ENCODE measurements at places on chromosomes 4 and X. TPM values are rescaled to one million over a fixed set of nuclear protein-coding genes. Genes with fewer than 3 reads are reported as not detected.

The GPR78 gene
- not detected for polyA plus RNA-seq

The TDO2 gene
- polyA plus RNA-seq = not detected

The IL21 gene
- not detected for polyA plus RNA-seq

The MAGIX gene
- 0.96 TPM for polyA plus RNA-seq

The TACR3 gene
- polyA plus RNA-seq = not detected

The DMD gene
- polyA plus RNA-seq = 2.3 TPM

The UNC5C gene
- polyA plus RNA-seq = not detected

The RTL9 gene
- not detected for polyA plus RNA-seq

The NRK gene
- polyA plus RNA-seq = not detected

The CENPI gene
- polyA plus RNA-seq = 0.50 TPM

The RHOXF2B gene
- polyA plus RNA-seq = not detected

The MTMR8 gene
- 3.5 TPM for polyA plus RNA-seq

The ADH7 gene
- not detected for polyA plus RNA-seq

The GYPE gene
- 13.0 TPM for polyA plus RNA-seq

DNA sequence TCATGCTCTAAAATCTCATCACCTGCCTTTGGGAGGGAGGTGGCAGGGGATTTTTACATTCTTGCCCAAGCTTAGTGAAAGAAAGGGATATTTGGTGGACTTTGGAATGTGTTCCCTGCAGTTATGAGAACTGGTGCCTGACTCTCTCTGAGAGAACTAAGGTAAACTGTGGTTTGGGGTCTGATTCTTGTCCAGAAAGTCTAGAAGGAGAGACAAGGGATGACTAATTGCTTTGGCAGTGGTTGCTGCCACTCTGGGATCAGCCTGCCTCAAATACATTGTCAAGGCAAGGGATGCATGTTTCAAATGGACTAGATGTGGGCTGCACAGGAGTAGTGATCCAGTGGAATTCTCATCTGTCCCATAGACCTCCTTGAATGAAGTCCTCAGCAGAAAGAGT lies 115.2 kb downstream of the DDIT4L start:
- H3K4me1 ChIP-seq = no peaks in the 10 kb centered on the region
- no peak overlapping the region for H3K27ac ChIP-seq
- peaks cover 33% of the 10 kb centered on the region for H3K27me3 ChIP-seq
- no peak for DNase-seq
- H3K36me3 ChIP-seq = no peaks in the 10 kb centered on the region

DNA sequence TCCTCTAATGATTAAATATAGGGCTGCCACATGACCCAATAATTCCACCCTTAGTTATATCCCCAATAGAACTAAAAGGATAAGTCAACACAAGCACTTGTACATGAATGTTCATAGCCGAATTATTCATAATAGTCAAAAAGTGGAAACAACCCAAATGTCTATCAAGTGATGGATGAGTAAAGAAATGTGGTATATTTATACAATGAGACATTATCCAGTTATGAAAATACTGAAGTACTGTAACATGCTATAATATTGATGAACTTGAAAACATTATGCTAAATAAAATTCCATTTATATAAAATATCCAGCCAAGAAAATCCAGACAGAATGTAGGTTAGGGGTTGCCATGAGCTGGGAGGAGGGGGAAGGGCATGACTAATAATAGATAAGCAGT lies 436.7 kb upstream of the AADAT start:
- no peak for DNase-seq
- H3K36me3 ChIP-seq = no peaks in the 10 kb centered on the region
- H3K4me1 ChIP-seq = no peaks in the 10 kb centered on the region
- H3K4me3 ChIP-seq = no peak overlapping the region
- no peak overlapping the region for H3K27ac ChIP-seq
- no peaks in the 10 kb centered on the region for H3K27me3 ChIP-seq

GRCh38 chr4:61619528-61619927 lies 419.4 kb downstream of the ADGRL3 start:
- H3K36me3 ChIP-seq = no peaks in the 10 kb centered on the region
- no peak overlapping the region for H3K27ac ChIP-seq
- no peaks in the 10 kb centered on the region for H3K27me3 ChIP-seq
- no peak overlapping the region for H3K4me3 ChIP-seq

GRCh38 chrX:72121383-72121782 lies 10.3 kb downstream of the RTL5 start:
- peak overlapping the region; percentile 36 for H3K4me3 ChIP-seq
- H3K4me1 ChIP-seq = peaks cover 30% of the 10 kb centered on the region
- H3K27ac ChIP-seq = no peak overlapping the region
- no peak for DNase-seq
- peaks cover 13% of the 10 kb centered on the region for H3K27me3 ChIP-seq

- peak overlapping the region; percentile 76 for H3K27ac ChIP-seq
- no peaks in the 10 kb centered on the region for H3K36me3 ChIP-seq
- DNase-seq = no peak
- no peaks in the 10 kb centered on the region for H3K27me3 ChIP-seq
- peak overlapping the region; percentile 2 for H3K4me3 ChIP-seq
These were observed 6.0 kb downstream of the UGT2B17 start for GRCh38 chr4:68570122-68570507.

DNA sequence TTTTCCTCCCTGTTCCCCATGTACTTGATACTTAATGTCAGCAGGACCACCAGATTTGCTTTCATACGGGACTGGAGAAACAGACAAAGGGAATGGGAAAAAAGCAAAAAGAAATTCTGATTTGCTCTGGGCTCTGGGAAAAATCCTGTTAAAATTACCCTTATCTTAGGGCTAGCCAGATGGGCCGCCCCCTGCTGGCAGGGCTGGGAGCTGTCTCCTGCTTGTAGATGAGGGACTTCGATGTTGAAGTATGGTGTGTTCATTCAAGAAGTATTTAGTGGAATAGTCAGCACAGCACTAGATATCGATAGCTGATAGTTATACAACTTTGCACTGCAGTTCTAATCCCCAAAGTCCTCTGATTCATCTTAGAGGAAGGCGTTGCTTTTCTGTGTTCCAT lies 45.8 kb downstream of the BCORL1 start:
- no peak overlapping the region for H3K4me3 ChIP-seq
- peaks cover 25% of the 10 kb centered on the region for H3K4me1 ChIP-seq
- peaks cover 5% of the 10 kb centered on the region for H3K36me3 ChIP-seq
- H3K27me3 ChIP-seq = no peaks in the 10 kb centered on the region
- peak; percentile 40 for DNase-seq

GRCh38 chr4:122920473-122920872 lies 1.9 kb downstream of the NUDT6 start:
- DNase-seq = no peak
- peaks cover 3% of the 10 kb centered on the region for H3K4me1 ChIP-seq
- H3K36me3 ChIP-seq = no peaks in the 10 kb centered on the region
- no peak overlapping the region for H3K27ac ChIP-seq
- no peak overlapping the region for H3K4me3 ChIP-seq
- H3K27me3 ChIP-seq = no peaks in the 10 kb centered on the region

DNA sequence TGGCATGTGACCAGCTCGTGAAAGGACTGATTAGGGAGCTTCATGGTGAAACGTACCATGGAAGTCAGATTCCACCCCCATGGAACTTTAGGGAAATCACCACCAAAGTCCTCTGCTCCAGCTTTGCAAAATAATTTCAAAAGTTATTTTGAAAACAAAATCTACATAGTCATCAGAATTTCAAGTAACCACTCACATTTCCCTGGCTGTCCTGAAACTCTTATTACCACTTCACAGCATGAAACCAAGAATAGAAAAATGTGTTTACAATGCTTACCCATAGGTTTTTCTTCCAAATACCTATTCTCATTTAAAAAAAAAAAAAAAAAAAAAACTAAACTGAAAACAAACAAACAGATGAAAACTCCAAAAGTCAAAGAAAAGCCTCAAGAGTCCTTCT lies 198.7 kb downstream of the PDGFRA start:
- no peak overlapping the region for H3K4me3 ChIP-seq
- H3K36me3 ChIP-seq = no peaks in the 10 kb centered on the region
- H3K27ac ChIP-seq = no peak overlapping the region

GRCh38 chr4:74335341-74336021 lies 27.2 kb downstream of the EPGN start:
- H3K4me3 ChIP-seq = no peak overlapping the region
- no peaks in the 10 kb centered on the region for H3K36me3 ChIP-seq
- no peaks in the 10 kb centered on the region for H3K4me1 ChIP-seq
- no peak for DNase-seq
- no peaks in the 10 kb centered on the region for H3K27me3 ChIP-seq
- no peak overlapping the region for H3K27ac ChIP-seq

DNA sequence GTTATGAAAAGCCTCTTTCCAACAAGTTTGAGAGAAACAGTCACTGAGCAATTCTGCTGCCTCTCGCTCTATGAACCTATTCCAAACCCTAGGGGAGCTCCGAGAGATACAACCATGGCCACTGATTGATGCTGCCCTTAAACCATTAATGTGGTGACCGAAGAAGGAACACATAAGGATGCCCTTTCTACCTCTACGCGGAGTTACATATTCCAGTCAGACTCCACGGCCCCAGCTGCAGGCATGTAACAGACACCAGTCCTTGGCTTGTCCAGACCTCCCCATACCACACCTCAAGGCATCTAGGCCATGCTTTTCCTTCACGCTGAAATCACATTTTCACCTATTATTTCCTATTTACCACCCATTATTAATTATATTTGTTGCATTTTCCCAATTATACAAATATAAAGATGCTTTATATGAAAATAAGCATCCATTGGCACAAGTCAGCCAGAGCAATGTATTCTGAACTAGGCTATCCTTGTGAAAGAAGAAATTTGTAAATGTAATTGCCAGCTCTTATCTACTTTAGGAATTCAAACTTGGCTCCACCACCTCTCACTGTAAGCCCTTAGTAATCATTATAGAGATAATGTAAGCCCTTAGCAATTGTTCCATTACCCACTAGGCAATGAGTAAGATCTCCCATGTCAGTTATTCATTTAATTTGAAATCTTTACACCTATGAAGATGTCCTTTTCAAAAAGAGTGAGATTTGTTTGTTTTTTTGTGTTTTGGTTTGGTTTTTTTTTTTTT lies 338.4 kb downstream of the NR3C2 start:
- no peak overlapping the region for H3K27ac ChIP-seq
- H3K36me3 ChIP-seq = peaks cover 36% of the 10 kb centered on the region
- H3K4me3 ChIP-seq = no peak overlapping the region
- no peaks in the 10 kb centered on the region for H3K27me3 ChIP-seq

- H3K4me1 ChIP-seq = no peaks in the 10 kb centered on the region
- H3K36me3 ChIP-seq = no peaks in the 10 kb centered on the region
- DNase-seq = no peak
- no peak overlapping the region for H3K27ac ChIP-seq
- H3K27me3 ChIP-seq = no peaks in the 10 kb centered on the region
These were observed 47.3 kb upstream of the GATB start for GRCh38 chr4:151808120-151808529.

DNA sequence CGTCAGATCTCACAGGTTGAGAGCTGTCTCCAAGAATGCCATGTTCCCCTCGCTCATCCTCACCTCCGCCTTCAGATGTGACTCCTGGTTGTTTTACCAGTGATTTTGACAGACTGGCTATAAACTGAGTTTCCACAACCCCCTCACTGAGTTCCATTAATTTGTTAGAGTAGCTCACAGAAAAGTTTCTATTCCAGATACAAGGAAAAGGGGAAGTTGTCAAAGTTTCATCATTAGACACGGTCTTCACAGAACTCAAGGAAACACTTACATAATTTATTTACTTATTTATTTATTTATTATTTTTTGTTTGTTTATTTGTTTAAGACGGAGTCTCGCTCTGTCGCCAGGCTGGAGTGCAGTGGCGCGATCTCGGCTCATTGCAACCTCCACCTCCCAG lies 55.7 kb upstream of the IQSEC2 start:
- no peaks in the 10 kb centered on the region for H3K27me3 ChIP-seq
- no peaks in the 10 kb centered on the region for H3K4me1 ChIP-seq
- H3K4me3 ChIP-seq = no peak overlapping the region
- H3K27ac ChIP-seq = no peak overlapping the region
- DNase-seq = no peak

DNA sequence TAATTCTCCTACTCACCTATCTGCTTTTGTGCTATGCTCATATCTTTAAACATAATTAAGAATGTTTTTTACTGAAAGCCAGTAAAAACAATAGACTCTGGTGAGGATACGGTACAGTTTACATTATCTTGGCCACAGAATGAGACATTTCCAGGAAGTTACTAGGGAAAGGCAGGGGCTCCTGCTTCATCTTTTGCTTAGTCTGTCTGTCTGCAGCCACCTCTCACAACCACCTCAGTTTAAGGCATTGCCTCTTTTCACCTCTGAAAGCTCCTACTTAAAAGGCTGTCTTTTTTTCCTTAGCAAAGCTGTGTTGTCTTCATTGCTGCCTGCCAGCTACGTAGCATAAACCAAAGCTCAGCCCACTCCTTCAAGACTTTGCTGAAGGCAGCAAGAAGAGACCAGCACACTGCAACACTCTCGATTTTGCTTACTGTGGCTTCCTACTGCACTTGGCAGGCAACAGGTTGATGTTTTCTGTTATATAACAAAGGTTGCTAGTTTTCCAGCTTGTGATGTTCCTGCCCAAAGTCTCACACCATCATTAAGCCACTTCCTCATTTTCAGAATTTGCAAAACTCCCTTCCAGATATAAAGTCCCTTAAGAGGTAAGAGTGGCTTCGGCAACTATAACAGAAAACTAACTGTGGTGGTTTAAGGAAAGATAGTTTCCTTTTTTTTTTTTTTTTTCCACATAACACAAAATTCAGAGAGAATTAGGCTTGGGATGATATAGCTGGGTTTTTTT lies 432.9 kb downstream of the GRXCR1 start:
- H3K4me1 ChIP-seq = peaks cover 10% of the 10 kb centered on the region
- no peaks in the 10 kb centered on the region for H3K27me3 ChIP-seq
- no peak for DNase-seq
- no peaks in the 10 kb centered on the region for H3K36me3 ChIP-seq
- H3K4me3 ChIP-seq = peak overlapping the region; percentile 2

GRCh38 chr4:8472689-8473197 lies 32.2 kb downstream of the TRMT44 start:
- no peak overlapping the region for H3K4me3 ChIP-seq
- no peaks in the 10 kb centered on the region for H3K27me3 ChIP-seq
- H3K27ac ChIP-seq = no peak overlapping the region
- no peak for DNase-seq

DNA sequence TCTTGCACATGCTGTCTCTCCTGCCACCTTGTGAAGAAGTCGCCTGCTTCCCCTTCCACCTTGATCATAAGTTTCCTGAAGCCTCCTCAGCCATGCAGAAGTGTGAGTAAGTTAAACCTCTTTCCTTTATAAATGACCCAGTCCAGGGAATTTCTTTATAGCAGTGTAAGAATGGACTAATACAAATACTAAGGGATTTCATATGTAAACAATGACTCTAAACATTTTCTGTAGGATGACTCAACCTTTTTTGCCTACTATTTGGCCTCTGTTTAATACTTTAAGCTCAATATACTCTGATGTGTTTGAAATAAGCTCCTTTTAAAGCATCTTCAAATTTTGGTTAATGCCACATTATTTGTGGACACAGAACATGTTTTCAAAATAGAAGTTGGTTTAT lies 813.5 kb upstream of the SLIT2 start:
- no peaks in the 10 kb centered on the region for H3K27me3 ChIP-seq
- no peak overlapping the region for H3K4me3 ChIP-seq
